NCI-H2171 (cell line): ENCODE measurements at places on chromosomes 2 and 18.

DNA sequence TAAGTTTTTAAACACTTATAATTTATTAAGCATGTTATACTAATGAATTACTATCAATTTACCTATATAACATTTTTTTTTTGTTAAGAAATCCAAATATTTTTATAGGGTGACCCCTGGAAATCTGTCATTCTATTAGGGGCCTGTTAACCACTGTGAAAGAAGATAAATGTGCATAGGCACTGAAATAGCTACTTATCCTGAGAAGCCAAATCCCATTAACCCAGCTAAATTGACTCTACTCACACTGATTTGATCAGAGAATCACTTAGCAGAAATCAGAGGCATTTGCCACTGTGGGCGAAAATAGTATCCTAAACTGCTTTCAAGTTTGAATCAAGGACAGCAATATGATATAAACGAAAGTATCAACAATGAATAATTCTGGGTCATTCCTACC is 90.0 kb upstream of the GULP1 start:
- DNase-seq, result no peak

DNA sequence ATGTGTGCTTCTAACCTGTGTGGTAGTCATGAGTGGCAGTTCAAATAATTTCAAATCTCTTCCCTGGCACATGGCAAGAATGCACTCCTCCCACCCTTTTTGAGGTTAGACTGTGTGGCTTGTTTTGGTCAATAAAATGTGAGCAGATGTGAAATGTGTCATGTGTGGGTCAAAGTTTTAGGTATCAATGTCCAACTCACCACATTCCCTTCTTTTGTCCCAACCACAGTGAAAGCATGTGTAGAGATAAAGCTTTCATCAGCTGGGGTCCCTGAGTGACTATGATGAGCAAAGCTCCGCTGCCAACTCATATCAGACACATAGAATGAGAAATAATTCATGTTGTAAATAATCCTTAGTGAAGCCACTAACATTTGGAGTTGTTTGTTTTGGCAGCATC is 118.2 kb downstream of the PAX3 start:
- DNase-seq, result no peak

- DNase-seq, result no peak
Observed at GRCh38 chr2:88451811-88452564, 505 bp downstream of the FOXI3 start.

DNA sequence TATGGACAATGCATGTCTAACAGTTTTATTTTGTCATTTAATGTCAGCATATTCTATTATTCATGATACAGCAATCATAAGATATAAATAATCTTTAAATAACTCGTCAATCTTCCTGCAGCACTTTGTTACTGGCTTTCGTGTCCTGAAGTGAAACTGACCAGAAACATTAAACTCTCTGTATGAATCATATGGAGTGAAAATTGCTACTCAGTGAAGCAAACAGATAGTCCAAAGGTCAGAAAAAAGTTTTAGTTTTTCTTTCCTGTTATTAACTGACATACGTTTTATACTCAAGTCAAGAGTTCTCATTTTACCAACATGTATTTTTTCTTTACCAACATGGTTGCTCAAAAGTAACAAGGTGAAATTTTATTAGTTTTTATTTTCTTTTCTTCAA is 106.8 kb upstream of the GALNT5 start:
- DNase-seq, result no peak

GRCh38 chr2:213152065-213152794 is 818 bp upstream of the IKZF2 start:
- peak; percentile 44 for DNase-seq

DNA sequence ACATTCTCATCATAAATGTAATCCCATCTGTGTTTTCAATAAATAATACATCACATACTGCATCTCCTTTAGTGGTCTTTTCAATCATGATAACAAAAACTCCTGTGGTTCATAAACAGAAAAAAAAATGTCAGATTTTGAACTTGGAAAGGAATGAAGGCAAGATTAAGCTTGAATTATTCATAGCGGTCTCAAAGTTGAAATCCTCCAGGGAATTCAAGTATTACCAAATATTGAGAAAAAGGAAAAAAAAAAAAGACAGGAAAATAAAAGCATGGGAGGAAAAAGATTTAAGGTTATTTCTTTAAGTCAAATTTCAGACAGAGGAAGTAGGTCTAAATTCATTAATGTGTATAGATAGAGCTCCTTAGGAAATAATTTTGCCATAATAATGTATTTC is 92.1 kb downstream of the COLEC12 start:
- DNase-seq, result no peak

DNA sequence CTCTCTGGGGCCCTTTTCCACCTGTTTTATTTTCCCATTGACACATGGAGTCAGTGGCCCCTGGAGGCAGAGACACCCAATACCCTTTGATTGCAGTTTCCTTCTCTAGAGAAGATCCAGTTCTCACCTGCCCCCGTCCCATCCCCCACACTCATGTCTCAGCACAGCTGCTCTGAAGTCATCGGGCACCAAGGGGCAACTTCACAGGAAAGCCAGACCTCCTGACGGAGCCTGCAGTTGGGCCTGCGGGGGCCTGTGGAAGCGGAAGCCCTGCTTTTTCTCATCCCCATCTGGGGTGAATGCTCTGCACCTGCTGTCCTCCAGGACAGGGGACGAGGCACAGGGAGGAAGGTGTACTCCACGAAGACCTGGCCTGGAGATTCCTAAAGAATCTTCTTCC is 308.3 kb upstream of the EPAS1 start:
- peak; percentile 41 for DNase-seq

- no peak for DNase-seq
Observed at GRCh38 chr2:65746931-65747675, 314.7 kb upstream of the SPRED2 start.

DNA sequence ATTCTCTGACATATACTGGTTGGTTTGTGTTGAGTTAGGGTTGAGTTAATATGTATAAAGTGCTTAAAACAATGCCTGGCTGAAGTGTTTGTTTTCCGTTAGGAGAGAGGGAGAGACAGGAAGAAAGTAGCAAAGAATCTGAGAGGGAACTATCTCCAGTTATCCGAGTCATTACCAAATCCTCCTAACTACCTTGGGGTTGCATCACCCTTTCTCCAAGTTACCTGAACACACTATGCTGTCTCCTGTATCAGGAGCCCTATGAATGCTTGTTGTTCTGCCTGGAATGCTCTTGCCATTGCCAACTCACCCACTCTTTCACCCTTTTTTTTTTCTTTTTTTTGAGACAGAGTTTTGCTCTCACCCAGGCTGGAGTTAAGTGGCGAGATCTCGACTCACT is 47.9 kb upstream of the ITGAV start:
- no peak for DNase-seq

- no peak for DNase-seq
Observed at GRCh38 chr2:222903234-222904220, 42.7 kb downstream of the ACSL3 start.

DNA sequence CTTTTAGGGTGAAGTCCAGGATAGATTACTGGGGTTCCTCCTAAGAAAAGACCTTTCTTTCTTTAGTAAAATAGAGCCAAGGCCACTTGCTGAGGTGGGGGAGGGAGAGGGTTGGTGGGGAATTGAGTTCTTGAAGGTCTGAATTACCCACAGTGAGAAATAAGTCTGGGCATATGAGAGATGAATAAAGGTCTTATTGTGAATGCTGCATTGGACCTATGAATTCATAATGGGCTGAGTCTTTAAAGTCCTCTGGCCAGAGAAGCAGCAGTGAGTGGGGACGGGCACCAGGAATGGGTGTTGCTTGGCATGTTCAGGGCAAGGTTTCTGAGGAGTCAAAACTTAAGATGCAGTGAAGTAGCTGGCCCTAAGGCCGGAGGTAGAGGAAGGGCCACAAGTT is 10.5 kb downstream of the MAPRE3 start:
- no peak for DNase-seq

GRCh38 chr18:6486764-6487426 is 72.2 kb upstream of the L3MBTL4 start:
- DNase-seq, result no peak

DNA sequence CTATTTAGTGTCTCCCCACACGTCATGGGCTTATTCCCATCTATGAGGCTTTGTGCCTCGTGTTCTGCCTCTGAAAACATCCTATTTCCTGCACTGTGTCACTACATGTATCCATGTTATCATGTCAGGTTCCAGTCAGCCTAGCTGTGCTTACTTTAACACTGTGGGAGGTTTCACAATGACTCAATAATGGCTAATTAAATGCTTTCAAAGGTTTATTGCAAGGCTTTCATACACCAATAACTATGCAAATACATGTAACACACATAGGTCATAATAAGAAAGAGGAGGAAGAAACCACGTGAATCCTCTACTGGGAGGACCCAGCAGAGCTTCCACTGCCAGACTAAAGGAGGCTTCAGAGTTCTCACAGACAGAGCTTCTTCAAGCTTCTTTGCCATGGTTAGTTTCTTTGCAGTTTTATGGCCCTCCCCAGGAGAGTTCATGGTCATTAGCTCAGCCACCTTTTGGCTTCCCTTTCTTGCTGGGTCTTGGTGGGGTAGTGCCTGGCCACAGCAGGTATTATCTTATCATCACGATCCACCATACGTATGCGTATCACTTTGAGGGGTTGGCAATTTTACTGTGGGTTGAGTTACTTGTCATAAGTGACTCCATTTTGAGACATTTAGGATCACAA is 5.1 kb upstream of the COLEC12 start:
- no peak for DNase-seq

- no peak for DNase-seq
Observed at GRCh38 chr2:220077488-220077887, 450.1 kb downstream of the SLC4A3 start.

GRCh38 chr18:44458777-44459176 is 221.9 kb upstream of the SETBP1 start:
- no peak for DNase-seq

DNA sequence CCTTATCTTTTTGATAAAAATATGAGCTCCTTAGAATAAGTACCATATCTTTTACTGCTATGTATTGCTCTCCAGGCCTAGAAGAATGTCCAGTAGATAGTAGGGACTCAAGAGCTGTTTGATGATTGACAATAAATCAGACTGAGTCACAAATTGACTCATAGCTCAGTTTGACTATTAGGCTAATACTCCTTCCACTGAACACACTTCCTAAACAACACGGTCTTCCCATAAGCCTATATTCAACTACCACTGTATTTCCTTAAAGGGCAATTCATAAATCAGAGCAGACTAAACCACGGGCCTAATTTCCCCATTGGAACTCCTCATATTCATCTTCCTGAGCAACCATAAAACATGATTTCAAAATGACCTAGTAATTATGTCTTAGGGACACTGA is 258.5 kb downstream of the ALK start:
- no peak for DNase-seq

- DNase-seq, result no peak
Observed at GRCh38 chr18:79493211-79493800, 97.6 kb downstream of the NFATC1 start.

GRCh38 chr2:74502720-74503505 is 3.5 kb upstream of the LBX2 start:
- no peak for DNase-seq
